Lung (tissue), 17 donors: ENCODE measurements at places on chromosomes 5 and 9. TPM values are rescaled to one million over a fixed set of nuclear protein-coding genes. Genes with fewer than 3 reads are reported as not detected.

Gene GMCL2
- not detected for total RNA-seq

Gene PAM
- 158 TPM for total RNA-seq

Gene MEIKIN
- total RNA-seq, result not detected

Gene FAXDC2
- total RNA-seq, result 21.0 TPM

Gene CTXN3
- not detected for total RNA-seq

Gene GPRIN1
- total RNA-seq, result 0.97 TPM

Gene NOP16
- total RNA-seq, result 28.5 TPM

Gene IL17B
- 0.34 TPM for total RNA-seq

Gene PIP5KL1
- 4.9 TPM for total RNA-seq

GRCh38 chr5:87686975-87687374 lies 274.2 kb upstream of the CCNH start:
- H3K4me3 ChIP-seq, result no peak overlapping the region
- no peaks in the 10 kb centered on the region for H3K36me3 ChIP-seq
- H3K27ac ChIP-seq, result no peak overlapping the region
- no peaks in the 10 kb centered on the region for H3K27me3 ChIP-seq
- H3K4me1 ChIP-seq, result no peaks in the 10 kb centered on the region

DNA sequence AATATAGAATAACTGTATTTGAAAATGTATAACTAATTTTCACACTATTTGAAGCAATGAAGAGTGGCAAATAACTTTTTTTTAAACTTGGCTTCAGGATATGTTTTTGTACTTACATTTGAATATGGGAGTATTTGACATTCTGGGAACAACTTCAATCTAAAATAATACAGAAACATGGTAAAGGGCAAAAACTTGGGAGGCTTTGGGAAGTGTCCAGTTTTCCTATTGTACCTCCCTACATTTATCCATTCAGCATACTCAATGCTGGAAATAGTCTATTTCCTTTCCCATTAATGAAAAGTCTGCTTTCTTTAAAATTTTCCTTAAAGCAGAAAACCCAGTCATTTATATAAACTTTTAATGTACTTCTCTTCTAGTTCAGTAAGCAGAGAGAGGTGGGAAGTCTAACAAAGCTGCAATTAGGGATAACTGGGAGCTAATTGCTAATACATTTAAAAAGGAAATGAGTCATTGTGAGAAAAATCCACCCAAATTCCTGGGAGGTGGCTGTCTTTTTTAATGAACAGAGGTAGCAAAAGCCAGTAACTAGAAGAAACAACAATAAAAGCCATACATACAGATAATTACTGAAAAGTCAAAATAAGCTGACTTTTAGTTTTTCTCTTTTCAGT lies 128.8 kb downstream of the FBN2 start:
- H3K36me3 ChIP-seq, result no peaks in the 10 kb centered on the region
- no peaks in the 10 kb centered on the region for H3K27me3 ChIP-seq
- no peaks in the 10 kb centered on the region for H3K4me1 ChIP-seq
- no peak for DNase-seq

- H3K36me3 ChIP-seq, result no peaks in the 10 kb centered on the region
- H3K27ac ChIP-seq, result no peak overlapping the region
- no peaks in the 10 kb centered on the region for H3K27me3 ChIP-seq
These were observed 200.2 kb downstream of the PLK2 start for GRCh38 chr5:58259685-58260152.

GRCh38 chr5:37816331-37816730 lies 23.5 kb downstream of the GDNF start:
- no peaks in the 10 kb centered on the region for H3K36me3 ChIP-seq
- DNase-seq, result no peak
- no peak overlapping the region for H3K4me3 ChIP-seq
- H3K27me3 ChIP-seq, result no peaks in the 10 kb centered on the region
- peaks cover 2% of the 10 kb centered on the region for H3K4me1 ChIP-seq
- H3K27ac ChIP-seq, result no peak overlapping the region

GRCh38 chr5:41406424-41406823 lies 104.0 kb downstream of the PLCXD3 start:
- H3K27ac ChIP-seq, result no peak overlapping the region
- no peaks in the 10 kb centered on the region for H3K4me1 ChIP-seq
- DNase-seq, result no peak
- H3K4me3 ChIP-seq, result no peak overlapping the region

GRCh38 chr5:117680426-117680825 lies 1105.8 kb upstream of the SEMA6A start:
- peak; percentile 39 for DNase-seq
- H3K36me3 ChIP-seq, result no peaks in the 10 kb centered on the region
- H3K27me3 ChIP-seq, result no peaks in the 10 kb centered on the region
- no peak overlapping the region for H3K4me3 ChIP-seq
- H3K4me1 ChIP-seq, result peaks cover 2% of the 10 kb centered on the region

- peaks cover 12% of the 10 kb centered on the region for H3K4me1 ChIP-seq
- peak overlapping the region; percentile 56 for H3K4me3 ChIP-seq
- H3K27me3 ChIP-seq, result no peaks in the 10 kb centered on the region
- DNase-seq, result peak; percentile 86
- H3K27ac ChIP-seq, result peak overlapping the region; percentile 79
- no peaks in the 10 kb centered on the region for H3K36me3 ChIP-seq
These were observed 83.9 kb downstream of the SLC1A3 start for GRCh38 chr5:36690041-36690961.

DNA sequence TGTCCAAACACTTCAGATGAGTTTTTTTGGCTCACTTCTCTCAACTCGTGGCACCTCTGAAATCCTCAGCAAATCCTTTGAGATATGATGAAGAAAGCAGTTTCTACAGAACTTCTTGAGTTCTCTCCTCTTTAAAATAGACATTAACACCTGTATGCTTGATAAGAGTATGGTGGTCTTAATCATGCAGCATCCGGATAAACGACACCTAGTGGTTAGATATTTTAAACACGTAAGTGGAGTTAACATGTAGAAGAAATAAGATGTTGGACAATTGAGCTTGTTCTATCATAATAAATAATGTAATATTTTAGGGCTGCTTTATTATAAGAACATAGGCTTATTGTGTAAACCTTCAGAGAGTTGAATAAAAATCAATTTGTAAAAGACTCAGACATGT lies 324.8 kb downstream of the CYLC2 start:
- H3K27ac ChIP-seq, result no peak overlapping the region
- H3K4me3 ChIP-seq, result no peak overlapping the region
- no peaks in the 10 kb centered on the region for H3K27me3 ChIP-seq
- no peak for DNase-seq
- H3K4me1 ChIP-seq, result no peaks in the 10 kb centered on the region

GRCh38 chr5:115685490-115685889 lies 59.7 kb upstream of the TMED7 start:
- H3K4me1 ChIP-seq, result peaks cover 26% of the 10 kb centered on the region
- no peak for DNase-seq
- no peak overlapping the region for H3K4me3 ChIP-seq
- no peaks in the 10 kb centered on the region for H3K27me3 ChIP-seq

GRCh38 chr5:30050056-30050815 lies 1143.2 kb upstream of the CDH6 start:
- H3K36me3 ChIP-seq, result no peaks in the 10 kb centered on the region
- H3K4me3 ChIP-seq, result no peak overlapping the region
- no peaks in the 10 kb centered on the region for H3K4me1 ChIP-seq
- DNase-seq, result no peak
- H3K27me3 ChIP-seq, result no peaks in the 10 kb centered on the region

DNA sequence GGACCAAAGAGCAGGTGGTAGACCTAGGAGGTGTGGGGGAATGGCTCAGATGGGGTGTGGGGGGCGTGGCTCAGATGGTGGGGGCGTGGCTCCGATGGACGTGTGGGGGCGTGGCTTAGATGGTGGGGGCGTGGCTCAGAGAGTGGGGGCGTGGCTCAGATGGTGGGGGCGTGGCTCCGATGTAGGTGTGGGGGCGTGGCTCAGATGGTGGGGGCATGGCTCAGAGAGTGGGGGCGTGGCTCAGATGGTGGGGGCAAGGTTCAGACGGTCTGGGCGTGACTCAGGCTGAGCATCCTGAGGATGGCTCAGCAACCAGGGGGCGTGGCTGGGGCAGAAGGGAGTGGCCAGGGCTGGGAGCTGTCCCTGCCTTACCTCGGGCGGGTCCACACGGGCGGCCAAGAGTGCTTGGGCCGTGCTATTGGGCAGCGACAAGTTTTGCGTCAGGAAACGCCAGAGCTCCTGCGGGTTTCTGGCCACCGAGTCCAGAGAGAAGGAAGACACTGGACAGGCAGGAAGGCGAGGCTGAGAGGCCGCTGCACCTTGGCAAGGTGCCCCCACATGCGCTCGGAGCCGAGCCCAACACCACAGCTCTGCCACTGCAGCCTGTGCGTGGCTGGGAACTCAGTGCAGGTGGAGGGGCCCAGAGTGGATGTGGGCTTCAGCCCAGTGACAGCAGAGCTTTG lies 5.9 kb downstream of the ABCA2 start:
- H3K4me3 ChIP-seq, result no peak overlapping the region
- DNase-seq, result no peak
- H3K4me1 ChIP-seq, result no peaks in the 10 kb centered on the region
- no peak overlapping the region for H3K27ac ChIP-seq
- no peaks in the 10 kb centered on the region for H3K27me3 ChIP-seq

DNA sequence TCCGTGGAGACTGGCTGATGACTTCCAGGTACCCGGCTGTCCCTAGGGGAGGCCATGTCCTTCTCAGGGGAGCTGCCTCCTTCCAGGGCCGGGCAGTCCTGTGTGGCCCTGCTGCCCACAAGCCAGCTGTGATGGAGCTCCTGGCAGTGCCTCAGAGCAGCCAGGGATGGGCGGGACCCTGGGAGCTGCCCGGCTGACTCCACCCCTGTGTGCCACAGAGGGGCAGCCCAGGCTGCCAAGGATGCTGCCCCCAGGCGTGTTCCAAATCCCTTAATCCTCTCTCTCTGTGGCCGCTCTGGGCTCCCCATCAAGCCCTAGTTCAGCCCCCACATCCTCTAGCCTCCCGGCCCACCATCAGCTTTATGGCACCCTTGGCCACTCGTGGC lies 7.0 kb upstream of the SCGB3A1 start:
- no peak for DNase-seq
- H3K4me3 ChIP-seq, result no peak overlapping the region
- H3K27ac ChIP-seq, result no peak overlapping the region
- no peaks in the 10 kb centered on the region for H3K4me1 ChIP-seq

GRCh38 chr5:6827526-6828219 lies 114.4 kb downstream of the TENT4A start:
- no peak overlapping the region for H3K4me3 ChIP-seq
- H3K27ac ChIP-seq, result no peak overlapping the region
- H3K4me1 ChIP-seq, result no peaks in the 10 kb centered on the region

- no peaks in the 10 kb centered on the region for H3K4me1 ChIP-seq
- H3K4me3 ChIP-seq, result no peak overlapping the region
- H3K27me3 ChIP-seq, result no peaks in the 10 kb centered on the region
- no peaks in the 10 kb centered on the region for H3K36me3 ChIP-seq
These were observed 56.8 kb upstream of the TMEM252 start for GRCh38 chr9:68597362-68597997.

GRCh38 chr5:133382661-133383579 lies 229.4 kb downstream of the FSTL4 start:
- DNase-seq, result no peak
- H3K27ac ChIP-seq, result no peak overlapping the region
- H3K36me3 ChIP-seq, result no peaks in the 10 kb centered on the region
- H3K4me3 ChIP-seq, result no peak overlapping the region
- H3K4me1 ChIP-seq, result no peaks in the 10 kb centered on the region

- H3K27ac ChIP-seq, result no peak overlapping the region
- no peaks in the 10 kb centered on the region for H3K4me1 ChIP-seq
- no peak for DNase-seq
- no peaks in the 10 kb centered on the region for H3K27me3 ChIP-seq
- no peaks in the 10 kb centered on the region for H3K36me3 ChIP-seq
These were observed 19.7 kb downstream of the SLC9A3 start for GRCh38 chr5:504326-505154.

DNA sequence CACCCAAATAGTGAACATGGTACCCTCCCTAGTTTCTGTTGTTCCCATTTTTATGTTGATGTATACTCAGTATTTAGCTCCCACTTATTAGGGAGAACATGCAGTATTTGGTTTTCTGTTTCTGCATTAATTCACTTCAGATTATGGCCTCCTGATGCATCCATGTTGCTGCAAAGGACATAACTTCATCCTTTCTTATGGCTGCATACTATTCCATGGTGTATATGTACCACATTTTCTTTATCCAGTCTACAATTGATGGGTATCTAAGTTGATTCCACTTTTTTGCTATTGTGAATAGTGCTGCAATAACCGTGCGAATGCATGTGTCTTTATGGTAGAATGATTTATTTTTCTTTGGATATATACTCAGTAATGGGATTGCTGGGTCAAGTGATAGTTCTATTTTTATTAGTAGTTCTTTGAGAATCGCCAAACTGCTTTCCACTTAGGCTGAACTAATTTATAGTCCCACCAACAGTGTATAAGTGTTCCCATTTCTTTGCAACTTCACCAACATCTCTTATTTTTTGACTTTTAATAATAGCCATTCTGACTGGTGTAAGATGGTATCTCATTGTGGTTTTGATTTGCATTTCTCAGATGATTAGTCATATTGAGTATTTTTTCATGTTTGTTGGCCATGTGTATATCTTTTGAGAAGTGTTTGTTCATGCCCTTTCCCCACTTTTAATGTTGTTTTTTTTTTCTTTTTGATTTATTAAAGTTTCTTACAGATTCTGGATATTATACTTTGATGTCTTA lies 79.6 kb downstream of the SMIM15 start:
- H3K4me3 ChIP-seq, result no peak overlapping the region
- DNase-seq, result no peak

GRCh38 chr5:149151717-149152116 lies 10.4 kb downstream of the ABLIM3 start:
- H3K4me3 ChIP-seq, result no peak overlapping the region
- H3K4me1 ChIP-seq, result peaks cover 22% of the 10 kb centered on the region
- no peak overlapping the region for H3K27ac ChIP-seq
- peaks cover 9% of the 10 kb centered on the region for H3K36me3 ChIP-seq

DNA sequence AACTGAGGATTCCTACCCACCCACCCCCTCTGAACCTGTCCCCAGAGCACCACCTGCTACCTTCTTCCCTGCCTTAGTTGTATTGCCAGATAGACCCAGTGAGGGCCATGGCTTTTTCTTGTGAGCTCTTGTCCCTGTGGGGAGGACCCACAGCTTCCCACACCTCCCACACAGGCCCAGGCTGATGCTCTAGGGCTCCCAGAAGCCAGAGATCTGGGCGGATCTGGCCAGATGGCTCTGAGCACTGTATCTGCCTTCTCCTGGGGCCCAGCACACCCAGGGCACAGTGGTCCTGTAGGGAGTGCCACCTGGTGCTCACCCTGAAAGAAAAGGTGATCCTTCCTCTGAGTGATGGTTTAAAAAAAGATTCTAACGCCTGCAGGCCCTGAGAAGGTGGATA lies 131.7 kb downstream of the DAB2IP start:
- peaks cover 37% of the 10 kb centered on the region for H3K36me3 ChIP-seq
- no peak overlapping the region for H3K27ac ChIP-seq
- no peak overlapping the region for H3K4me3 ChIP-seq
- no peak for DNase-seq
- peaks cover 7% of the 10 kb centered on the region for H3K4me1 ChIP-seq

GRCh38 chr9:34956648-34957047 lies 1.4 kb upstream of the PHF24 start:
- no peaks in the 10 kb centered on the region for H3K36me3 ChIP-seq
- H3K27me3 ChIP-seq, result peaks cover 6% of the 10 kb centered on the region
- H3K4me1 ChIP-seq, result peaks cover 3% of the 10 kb centered on the region
- no peak overlapping the region for H3K4me3 ChIP-seq
- H3K27ac ChIP-seq, result no peak overlapping the region
- no peak for DNase-seq

GRCh38 chr9:87270221-87270847 lies 227.3 kb upstream of the DAPK1 start:
- peak; percentile 55 for DNase-seq
- H3K4me3 ChIP-seq, result no peak overlapping the region
- H3K27me3 ChIP-seq, result no peaks in the 10 kb centered on the region
- peaks cover 5% of the 10 kb centered on the region for H3K4me1 ChIP-seq
- H3K36me3 ChIP-seq, result no peaks in the 10 kb centered on the region
